ENCODE measurements at places on chromosomes 1 and 21.

DNA sequence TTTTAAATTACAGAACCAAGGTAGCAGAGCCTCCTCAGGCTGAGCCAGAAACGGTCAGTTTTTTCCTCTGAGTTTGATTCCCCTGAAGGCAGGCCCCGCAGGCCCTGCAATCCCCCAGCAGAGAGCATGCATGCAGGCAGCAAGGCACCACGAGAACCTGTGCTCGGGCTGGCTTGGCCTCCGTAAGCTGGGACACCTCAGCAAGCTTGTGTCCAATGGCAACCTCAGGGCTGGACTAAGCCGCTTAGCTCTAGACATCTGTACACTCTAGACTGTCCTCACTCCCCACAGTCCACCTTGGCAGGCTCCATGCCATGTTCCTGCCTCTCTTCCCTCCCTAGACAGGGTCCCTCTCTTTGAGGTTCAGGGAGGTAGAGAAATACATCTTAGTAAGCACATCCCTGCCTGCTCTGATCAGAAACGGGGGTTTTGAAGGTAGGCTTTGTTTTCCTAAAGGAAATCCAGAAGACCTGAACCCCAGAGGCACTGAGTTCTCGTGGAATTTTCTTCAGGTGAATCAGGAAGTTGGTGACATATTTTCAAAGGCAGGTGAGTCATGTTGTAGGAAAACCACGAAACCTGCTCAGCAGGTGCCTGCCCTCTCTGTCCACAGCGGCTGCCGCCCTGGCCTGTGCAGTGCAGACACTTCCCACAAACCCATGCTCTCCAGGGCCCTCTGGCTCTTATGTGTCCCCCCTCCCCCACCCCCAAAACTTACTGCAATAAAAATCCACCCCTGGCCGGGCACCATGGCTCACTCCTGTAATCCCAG is 7.0 kb downstream of the TMEM63A start:
- DNase-seq = no peak

DNA sequence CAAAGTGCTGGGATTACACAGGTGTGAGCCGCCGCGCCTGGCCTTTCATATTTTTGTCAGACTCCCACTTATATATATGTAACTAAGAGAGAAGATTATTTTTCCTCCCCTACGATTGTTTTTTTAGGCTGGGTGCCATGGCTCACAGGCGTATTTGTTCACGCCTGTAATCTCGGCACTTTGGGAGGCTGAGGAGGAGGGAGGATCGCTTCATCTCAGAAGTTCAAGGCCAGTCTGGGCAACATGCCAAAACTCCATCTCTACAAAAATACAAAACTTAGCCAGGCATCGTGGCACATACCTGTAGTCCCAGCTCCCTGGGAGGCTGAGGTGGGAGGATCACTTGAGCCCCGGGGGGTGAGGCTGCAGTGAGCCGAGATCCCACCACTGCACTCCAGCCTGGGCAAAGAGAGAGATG is 23.9 kb upstream of the ITLN2 start:
- no peak for DNase-seq

DNA sequence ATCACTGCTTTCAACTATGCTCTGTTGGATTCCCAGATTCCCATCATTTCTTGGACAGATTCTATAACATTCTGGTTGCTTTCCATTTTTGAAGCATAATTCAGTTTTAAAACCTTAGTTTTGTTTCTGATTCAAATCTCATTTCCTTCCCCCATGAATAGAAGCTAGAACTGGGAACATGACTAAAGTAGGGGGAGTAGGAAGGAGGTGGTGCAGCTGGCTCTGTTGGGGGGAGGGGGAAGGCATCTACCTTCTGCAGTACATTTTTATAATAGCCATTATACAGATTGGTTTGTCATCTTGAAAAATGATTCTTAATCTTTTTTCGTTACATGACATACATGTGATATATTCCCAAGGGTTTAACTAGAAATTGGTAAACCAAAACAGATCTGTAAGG is 48.1 kb downstream of the SMG7 start:
- no peak for DNase-seq

DNA sequence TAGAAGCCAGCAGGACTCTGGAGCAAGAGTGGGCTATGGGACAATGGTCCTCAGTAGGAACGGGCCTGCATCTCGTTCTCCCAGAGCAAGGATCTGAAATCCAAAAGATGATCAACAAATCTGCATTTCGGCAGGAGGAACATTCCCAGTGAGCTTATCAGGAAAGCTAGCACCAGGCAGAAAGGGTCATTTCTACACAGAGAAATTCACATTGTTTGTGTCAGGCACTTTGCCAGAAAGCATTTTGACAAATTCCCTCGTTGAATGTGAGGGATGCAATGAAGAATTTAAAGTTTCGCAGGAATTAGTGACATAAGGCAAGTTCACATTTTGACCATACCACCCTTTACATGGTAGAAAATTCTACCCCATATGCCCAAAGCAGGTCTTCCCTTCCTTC is 31.6 kb upstream of the ETS2 start:
- no peak for DNase-seq

GRCh38 chr1:41842326-41842725 is 76.4 kb downstream of the HIVEP3 start:
- no peak for DNase-seq

- DNase-seq = no peak
These were observed 79.7 kb downstream of the FAF1 start for GRCh38 chr1:50880373-50880772.

DNA sequence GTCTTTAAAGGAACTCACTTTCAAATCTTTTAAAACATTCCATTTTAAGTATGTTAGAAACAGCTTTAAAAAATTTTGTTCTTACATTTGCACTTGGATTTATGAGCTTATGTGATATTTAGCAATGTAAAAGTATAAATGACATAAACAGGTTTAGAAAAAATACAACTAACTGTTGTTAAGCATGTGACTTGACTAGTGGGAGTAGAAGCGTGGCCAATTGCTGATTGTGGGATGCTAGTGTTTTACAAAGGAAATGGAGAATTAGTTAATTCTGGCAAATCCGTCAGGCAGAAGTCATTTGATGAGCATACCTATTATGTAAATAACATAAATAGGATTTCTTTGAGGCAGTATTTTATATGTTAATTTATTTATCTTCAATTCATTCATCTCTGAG is 175.8 kb downstream of the ADGRL2 start:
- no peak for DNase-seq

DNA sequence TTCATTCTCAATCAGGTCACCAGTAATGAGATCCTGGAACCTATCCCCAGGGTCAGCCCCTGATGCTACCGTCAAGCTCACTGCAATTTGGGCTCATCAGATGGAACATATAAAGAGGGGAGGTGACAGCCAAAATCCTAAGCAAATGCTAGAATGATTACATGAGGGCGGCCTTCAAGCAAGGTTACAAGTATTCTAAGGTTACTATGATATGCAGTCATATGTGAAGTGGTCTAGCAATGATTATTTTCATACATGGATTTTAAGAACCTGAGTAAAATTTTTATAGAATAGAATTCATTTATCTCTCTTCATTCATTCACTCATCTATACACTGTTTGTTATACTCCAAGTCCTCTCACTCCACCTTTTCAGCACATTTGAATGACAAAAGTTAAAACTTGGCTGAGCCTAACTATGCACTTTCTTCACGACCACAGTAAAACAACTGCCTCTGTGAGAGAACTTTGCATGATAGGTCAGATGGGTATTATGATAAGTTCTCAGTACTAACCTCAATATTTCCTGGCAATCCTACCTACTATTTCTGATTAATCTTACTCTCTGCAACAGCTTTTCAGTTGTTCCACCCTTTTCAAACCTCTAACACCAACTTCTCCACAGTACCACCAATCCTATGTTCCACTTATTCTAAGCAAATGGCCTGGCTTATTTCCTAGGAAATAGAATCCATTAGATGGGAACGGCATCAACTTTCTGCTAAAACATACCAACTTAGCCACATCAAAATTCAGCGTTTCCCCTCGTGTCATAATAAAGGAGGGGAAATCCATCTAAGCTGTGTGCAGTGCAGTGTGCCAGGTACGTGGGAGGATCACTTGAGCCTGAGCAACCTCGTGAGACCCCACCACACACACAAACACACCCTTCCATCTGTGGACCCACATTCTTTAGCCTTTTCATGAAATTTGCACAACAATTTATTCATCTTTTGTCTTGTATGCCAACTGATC is 32.0 kb downstream of the LHX9 start:
- DNase-seq = no peak

GRCh38 chr1:228256626-228257375 is 49.0 kb downstream of the OBSCN start:
- DNase-seq = no peak

DNA sequence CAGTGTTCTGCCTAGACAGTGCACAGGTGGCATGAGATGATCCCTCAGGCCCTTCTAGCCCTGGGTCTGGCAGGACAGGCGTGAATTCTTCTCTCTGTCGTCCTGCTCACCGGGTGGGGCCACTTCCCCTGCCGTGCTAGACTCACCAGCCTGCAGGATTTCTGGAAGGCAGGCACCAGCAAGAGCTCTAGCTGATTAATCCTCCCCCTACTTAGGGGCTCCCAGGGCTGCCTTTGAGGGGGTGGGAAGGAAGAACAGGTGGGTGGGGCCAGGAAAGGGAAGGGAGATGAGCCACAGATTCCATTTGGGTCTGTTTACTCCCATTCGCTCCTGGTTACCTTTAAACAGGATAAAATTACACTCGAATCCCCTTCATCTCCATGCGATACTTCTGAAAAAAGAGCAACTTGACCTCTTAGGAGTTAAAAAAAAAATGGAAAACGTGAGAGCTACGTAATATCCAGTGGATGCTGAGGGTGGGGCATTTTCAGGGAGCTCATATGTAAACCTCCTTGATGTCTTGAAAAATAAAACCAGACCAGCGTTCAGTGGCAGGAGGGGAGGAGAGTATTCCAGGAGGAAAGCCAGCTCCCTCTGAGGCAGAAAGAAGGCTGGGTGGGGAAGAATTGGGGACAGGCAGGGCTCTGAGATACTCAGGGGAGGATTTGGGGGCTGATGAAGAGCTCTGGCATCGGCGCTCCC is 665.5 kb downstream of the PTPRU start:
- DNase-seq = no peak

DNA sequence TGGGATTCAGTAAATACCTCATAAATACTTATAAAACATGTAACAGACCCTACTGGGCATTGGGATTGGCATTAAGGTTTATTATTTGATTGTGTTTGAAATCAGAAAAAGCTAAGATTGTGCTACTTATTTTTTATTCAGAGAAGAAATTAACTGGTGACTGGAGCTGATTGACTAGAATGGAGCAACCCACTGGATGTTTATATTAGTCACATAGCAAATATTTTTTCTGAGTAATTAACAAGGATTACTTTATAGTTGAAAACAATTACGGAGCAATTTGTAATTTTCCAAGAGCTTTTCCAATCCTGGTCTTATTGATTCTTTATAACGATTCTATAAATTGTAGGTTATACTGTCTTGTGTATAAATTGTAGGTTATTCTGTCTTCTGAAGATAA is 208.7 kb downstream of the HLX start:
- DNase-seq = no peak

GRCh38 chr1:96075704-96076455 is 645.7 kb upstream of the PTBP2 start:
- DNase-seq = no peak

DNA sequence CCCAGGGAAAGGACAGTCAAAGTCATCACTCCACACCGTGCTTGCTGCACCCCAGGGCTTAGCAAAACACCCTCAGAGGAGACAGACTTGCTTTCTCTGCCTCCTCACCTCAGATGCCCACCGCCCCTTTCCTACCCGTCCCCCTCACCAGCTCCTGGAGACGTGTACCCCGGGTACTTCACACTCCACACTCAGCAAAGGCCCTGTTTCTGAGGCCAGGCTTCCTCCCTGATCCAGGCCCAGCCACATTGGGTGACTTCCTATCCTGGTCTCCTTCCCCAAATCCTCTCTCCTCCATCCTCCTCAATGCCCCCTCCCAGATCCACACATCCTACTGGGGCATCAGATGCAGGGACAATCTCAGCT is 116.7 kb downstream of the DMRTB1 start:
- no peak for DNase-seq

DNA sequence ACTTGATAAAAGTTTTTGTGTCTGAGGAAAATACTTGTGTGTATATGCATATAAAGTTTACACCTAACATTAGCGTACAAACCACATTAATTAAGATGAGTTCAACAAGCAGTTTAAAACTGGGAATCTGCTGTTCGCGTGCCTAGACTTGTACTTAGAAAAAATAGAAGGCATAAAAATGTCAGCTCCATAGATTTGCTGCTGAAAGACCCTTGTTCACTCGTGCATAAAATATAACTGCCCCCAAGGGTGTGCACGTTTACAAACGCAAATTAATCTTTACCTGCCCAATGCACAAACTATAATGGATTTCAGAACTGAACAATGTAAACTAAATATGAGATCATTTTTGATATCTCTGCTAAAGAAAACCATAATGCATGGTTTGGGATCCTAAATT is 392.3 kb upstream of the ADGRL2 start:
- no peak for DNase-seq

DNA sequence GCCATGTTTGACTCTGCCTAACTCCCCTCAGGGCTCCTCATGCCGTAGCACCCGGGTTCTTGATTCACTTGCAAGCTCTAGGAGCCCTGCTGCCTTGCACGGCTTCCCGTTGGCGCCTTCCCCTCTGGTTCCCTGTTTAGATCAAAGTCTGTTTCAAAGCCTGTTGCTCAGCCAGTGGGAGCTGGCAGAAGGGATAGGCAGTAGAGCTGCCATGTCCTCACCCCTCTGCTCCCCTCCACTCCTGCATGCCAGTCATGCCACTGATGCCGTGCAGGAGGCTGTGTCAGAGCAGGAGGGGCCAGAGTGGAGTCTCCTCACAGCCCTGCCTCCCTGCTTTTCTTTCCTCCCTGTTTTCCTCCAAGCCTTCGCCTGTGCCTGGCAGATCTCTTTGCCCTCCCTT is 26.5 kb downstream of the HMGCS2 start:
- no peak for DNase-seq

- DNase-seq = no peak
These were observed 35.1 kb downstream of the USP25 start for GRCh38 chr21:15764878-15765277.

GRCh38 chr1:240073097-240073496 is 18.6 kb upstream of the FMN2 start:
- no peak for DNase-seq

- DNase-seq = peak; percentile 18
These were observed 1.7 kb downstream of the COP1 start for GRCh38 chr1:176205332-176205914.

- no peak for DNase-seq
These were observed 4.2 kb downstream of the ST6GALNAC5 start for GRCh38 chr1:76871355-76871974.

GRCh38 chr21:42302794-42303193 is 12.4 kb downstream of the TFF3 start:
- DNase-seq = no peak

- DNase-seq = peak; percentile 70
These were observed 36.6 kb downstream of the DOP1B start for GRCh38 chr21:36193200-36193599.

DNA sequence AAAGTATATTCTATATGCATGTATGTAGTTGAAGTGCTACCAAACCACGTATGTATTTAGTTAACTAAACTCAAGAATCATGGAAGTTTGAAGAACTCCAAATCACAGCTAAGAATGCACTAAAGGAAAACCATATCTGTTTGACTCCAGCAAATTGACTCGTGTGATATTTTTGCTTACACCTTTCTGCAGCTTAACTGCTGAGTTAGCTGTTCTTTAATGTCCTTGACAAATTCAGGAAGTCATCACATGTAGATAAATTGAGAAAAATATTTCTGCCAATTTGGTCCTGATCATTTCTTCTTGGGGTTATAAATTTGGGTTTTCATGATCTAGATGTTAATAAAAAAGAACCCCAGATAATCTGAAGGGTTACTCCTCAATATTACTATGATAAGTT is 83.0 kb downstream of the NFIA start:
- no peak for DNase-seq

All from ACHN (cell line).